ENCODE measurements at places on chromosomes 3 and 15.
A peak's percentile ranks its signal among the peaks of the same experiment; 100 is the strongest.

DNA sequence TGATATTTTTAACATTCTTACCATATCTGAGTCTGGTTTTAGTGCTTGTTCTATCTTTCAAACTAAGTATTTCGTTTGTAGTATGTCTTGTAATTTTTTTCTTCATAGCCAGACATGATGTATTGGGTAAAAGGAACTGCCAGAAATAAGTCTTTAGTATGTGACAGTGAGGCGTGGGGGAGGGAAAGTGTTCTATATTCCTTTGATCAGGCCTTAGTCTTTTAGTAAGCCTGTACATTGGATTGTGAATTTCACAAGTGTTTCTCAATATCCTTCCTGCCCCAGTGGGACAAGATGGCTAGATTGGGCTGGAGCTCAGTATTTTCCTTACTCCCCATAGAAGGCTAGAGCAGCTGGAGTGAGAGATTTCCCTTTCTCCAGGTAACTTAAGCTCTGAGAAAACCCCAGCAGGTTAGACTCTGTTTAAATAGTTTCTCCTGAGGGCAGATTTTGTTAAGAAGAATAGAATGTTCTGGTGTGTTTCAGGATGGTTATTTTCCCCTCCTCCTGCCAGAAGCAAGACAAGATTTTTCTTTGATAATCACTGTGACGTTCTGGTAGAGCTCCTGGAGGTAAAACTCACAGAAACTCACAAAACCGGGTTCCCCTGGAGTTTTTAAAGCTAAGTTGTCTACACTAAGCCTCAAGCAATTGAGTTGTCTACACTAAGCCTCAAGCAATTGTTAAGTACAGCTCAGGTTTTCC lies 140.7 kb upstream of the ARPP21 start:
- no peak for DNase-seq

DNA sequence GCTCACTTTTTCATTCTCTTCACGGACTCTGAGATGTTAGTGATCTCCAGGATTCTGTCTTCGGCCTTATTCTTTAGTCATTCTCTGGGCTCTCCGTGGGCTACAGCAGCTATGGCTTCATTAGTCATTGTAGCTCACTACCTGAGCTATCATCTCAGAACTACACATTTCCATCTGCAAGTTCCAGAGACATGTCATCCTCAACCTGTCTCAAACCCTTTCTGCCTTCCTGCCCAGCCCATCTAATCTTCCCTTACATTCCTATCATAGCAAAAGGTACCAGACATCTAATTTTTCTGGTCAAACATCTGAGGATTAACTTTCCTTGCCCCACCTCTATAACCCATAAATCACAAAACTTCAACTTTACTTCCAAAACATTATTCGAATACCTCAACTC lies 13.2 kb downstream of the TSPAN3 start:
- DNase-seq, result no peak

DNA sequence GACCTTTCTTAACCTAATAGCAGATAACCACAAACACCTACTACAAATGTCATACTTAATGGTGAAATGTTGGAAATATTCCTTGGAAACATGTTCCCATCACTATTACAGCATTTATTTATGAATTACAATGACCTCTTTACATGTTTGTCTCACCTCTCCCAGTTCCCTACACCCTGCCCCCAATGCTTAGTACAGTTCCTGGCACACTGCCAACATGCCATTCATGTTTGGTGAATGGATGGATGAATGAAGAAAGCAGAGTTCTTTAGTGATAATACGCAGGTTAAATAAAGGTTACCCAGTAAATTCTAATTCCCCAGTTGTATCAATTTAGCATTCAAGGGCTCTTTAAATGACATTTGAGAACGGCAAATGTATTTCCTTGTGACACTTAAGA lies 259.9 kb upstream of the ATP11B start:
- DNase-seq, result peak; percentile 52

- no peak for DNase-seq
These were observed 15.6 kb downstream of the HERC1 start for GRCh38 chr15:63818191-63818590.

DNA sequence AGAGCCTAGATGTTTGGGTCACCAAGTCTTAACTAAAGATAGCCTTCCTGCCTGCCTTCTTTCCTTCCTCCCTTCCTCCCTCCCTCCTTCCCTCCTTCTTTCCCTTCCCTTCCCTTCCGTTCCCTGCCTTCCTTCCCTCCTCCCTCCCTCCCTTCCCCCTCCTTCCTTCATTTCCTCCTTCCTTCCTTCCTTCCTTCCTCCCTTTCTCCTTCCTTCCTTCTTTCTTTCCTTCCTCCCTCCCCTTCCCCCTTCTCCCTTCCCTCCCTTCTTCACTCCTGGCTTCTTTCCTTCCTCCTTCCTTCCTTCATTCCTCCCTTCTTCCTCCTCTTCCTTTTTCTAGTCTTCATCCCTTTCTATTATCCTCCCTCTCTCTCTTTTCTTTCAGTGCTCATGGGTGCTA lies 2.0 kb downstream of the DNAJB8 start:
- no peak for DNase-seq

DNA sequence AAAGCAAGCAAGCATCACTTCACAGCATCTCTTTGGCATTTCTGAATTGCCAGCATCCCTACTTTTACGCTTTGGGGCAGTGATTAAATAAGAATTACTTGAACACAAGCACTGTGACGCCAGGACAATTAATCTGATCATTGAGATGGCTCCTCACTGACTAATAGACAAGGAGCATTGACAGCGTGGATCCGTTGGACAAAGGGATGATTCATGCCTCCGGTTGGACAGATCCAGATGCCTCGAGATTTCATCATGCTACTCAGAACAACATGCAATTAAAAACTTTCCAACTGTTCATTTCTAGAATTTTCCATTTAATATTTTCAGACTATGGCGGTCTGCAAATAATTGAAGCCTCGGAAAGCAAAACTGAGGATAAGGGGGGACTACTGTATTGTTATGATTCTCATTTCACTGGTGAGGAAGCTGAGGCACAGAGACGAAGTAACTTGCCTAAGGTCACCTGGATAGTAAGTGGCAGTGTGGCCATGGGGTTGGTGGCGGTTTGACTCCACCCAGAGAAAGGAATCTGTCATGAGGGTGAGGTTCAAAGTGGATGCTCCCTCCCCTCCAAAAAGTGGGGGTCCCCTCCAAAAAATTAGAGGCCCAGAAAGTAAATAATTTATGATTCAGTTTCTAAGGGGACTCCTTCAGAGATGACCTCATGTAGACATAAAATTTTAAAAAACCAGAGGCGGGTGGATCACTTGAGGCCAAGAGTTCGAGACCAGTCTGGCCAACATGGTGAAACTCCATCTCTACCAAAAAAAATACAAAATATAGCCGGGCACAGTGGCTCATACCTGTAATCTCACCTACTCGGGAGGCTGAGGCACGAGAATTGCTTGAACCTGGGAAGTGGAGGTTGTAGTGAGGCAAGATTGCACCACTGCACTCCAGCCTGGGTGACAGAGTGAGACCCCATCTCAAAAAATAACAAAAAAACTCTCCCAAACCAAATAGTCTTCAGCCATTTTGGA lies 12.3 kb upstream of the PGPEP1L start:
- peak; percentile 79 for DNase-seq

- no peak for DNase-seq
These were observed 55.8 kb upstream of the IGF2BP2 start for GRCh38 chr3:185880600-185880999.

- DNase-seq, result no peak
These were observed 7.4 kb upstream of the RIOX2 start for GRCh38 chr3:97979610-97980009.

DNA sequence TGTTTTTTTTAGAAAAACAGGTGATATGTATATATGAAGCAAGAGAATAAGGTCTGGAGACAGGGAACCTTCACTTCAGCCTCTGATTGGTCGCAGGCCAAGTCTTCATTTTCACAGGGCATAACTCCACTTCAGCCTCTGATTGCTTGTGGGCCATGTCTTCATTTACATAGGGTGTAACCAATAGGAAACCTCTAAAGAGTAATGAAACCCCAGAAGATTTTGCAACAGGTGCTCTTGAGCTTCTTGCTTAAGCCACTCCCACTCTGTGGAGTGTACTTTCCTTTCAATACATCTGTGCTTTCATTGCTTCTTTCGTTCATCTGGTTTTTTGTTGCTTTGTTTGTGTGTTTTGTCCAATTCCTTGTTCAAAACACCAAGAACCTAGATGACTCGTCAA lies 22.6 kb upstream of the SCG3 start:
- DNase-seq, result peak; percentile 19

DNA sequence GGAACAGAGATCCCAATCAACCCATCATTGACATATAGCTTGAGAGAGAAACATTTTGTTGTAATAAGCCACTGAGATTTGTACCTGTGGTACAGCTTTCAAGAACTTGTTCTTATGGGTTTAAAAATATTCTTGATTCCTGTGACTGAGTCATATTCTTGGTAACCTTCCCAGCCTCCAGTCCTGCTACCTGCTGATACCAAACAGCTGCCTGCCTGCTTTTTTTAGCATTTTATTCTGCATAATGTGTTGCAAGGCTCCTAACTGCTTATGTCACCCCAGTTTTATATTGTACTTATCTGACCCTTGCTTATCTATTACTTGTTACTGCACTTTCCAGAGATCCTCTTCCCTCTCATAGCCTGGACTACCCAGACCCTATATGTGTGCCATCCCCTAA lies 349.3 kb upstream of the SOX2 start:
- peak; percentile 40 for DNase-seq

- DNase-seq, result no peak
These were observed 2.1 kb downstream of the ITGA11 start for GRCh38 chr15:68429691-68430470.

DNA sequence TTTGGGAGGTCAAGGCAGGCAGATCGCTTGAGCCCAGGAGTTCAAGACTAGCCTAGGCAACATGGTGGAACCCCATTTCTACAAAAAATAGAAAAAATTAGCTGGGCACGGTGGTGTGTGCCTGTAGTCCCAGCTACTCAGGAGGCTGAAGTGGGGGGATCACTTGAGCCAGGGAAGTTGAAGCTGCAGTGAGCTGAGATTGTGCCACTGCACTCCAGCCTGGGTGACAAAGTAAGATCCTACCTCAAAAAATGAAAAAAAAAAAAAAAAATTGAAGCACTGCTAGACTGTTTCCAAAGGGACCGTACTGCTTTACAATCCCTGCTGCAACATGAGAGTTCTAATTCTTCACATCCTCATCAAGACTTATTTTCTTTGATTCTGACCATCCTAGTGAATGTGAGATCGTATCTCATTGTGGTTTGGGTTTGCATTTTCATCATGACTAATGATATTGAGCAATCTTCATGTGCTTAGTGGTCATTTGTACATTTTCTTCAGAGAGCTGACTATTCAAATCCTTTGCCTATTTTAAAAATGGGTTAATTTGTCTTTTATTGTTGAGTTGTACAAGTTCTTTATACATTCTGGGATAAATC lies 10.8 kb downstream of the CMTM8 start:
- peak; percentile 88 for DNase-seq

DNA sequence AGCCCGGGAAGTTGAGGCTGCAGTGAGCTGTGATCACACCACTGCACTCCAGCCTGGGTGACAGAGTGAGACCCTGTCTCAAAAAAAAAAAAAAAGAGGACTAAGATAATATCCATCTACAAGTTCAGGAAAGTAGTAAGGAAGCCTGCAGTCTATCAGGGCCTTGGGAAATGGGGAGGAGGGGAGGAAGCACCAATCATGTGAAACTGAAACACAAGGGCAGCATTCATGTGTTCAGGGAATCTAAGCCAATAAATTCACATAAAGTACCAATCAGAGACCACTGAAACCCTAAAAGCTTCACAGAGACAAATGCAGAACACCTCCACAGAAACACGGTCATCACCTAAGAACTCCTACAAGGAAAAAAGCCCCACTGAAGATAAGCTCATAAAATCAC lies 22.9 kb upstream of the HHATL start:
- DNase-seq, result no peak

DNA sequence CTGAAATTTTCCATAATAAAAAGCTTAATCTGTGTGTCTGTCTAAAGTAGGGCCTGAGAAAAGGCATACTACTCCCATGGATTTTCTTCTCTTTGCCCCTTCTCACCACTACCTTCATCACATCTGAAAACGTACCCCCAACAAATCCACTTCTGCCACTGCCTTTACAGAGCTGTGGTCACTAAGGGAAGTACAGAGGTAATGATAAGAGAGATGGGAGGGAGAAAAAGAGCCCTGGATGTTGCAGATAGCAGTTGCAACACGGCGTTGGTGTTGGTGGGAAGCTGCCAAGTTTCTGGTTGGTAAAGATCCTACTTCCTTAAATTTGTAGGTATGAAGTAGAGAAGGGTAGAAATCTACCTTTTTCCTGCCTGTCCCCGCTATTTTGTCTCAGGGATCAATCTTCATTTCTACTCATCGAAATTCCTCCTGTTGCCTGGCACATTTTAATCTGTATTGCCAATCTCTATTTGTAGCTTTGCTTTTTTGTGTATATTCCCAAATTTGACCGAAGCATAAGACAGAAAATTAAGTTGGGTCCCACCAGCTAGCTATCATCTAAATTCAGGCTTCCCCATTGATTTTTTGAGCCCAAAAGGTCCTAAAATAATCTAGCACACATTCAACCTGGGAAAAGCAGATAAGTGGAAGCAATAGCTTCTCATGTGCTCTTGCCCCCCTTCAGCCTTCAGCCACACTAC lies 102.9 kb downstream of the TFDP2 start:
- no peak for DNase-seq

GRCh38 chr3:127014536-127015281 lies 31.8 kb downstream of the PLXNA1 start:
- DNase-seq, result no peak

GRCh38 chr15:100784493-100785180 lies 95.0 kb upstream of the ALDH1A3 start:
- no peak for DNase-seq

DNA sequence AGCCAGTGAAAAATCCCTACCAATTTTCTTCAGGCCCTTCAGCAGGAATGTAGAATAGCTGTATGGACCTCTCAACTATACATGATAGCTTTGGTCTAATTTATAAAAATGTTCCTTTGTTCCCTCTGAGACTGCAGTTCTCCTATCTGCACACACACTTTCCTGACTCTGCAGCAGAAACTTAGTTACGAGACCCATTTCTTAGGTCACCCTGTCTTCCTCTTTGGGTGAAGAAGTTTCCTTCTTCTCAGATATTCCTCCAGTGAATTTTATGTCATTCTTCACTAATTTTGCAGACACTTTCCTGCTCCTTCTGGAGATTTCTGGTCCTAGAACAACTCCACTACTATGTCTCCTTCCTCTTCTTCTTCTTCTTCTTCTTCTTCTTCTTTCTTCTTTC lies 42.6 kb downstream of the CD200R1L start:
- DNase-seq, result no peak

DNA sequence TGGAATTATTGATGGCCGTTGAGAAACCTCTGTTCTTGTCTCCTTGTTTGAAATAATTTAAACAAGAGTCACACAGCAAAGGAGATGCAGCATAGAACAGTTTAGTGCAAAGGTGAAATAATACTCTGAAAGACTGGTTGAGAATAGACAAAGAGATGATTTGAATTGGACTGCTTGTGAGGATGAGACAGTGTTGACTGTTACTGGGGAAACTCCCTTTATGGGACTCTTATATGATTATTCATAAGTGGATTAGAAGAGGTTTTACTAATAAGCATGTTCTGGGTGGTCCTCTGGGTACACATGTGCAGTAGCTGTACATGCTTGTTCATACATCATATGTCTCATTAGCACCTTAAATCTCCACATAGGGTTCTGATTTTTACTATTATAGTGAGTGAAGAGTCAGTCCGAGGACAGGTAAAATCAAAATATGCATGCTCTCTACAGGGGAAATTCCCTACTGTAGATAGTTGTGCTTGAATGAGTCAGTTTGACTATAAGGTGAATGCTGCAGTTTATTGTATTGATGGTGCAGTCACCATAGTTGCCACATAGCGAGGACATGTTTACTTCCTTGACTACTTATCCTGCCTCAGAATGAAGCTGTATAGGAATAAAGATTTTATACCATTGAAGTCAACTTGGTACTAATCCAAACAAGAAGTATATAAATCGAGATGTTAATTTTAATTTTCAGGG lies 498.7 kb downstream of the CNTN6 start:
- no peak for DNase-seq

All from MCF 10A (cell line).